ENCODE measurements at places on chromosomes 16 and 17.

DNA sequence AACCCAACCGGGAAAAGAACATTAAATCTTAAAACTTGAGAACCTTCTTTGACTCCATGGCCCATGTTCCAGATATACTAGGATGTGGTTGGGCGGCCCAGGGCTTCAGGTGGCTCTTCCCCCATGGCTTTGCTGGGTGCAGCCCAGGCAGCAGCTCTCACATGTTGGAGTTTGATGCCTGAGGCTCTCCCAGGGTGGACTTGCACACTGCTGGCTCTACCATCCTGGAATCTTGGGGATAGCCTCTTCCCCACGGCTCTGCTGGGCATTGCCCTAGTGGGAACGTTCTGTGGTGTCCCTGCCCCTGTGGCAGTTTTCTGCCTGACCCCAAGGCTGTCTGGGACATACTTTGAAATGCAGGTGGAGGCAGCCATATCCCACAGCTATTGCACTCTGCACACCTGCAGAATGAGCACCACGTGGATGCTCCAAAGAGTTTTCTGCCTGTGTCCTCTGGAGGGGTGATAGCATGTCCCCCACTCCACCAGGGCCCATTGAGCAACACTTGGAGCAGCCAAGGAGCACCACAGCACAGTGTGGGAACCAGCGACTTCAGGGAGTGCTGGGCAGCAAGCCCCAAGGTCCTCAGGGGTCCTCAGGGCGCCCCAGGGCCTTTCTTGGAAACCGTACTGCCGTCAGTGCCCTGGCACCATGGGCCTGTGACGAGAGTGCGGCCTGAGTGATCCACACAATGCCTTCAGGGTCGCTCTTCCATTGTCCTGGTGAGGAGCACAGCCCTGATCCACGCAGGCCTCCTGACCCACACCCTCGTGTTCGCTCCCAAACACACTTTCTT, 70.8 kb downstream of the GOSR1 start:
- no peak for DNase-seq

GRCh38 chr17:13825526-13826040, 223.9 kb upstream of the HS3ST3A1 start:
- no peak for DNase-seq

GRCh38 chr17:45009676-45010467, 41.6 kb downstream of the DCAKD start:
- no peak for DNase-seq

- DNase-seq = no peak
These were observed 28.9 kb upstream of the NACA2 start for GRCh38 chr17:61619953-61620352.

GRCh38 chr17:50877838-50878237, 11.7 kb upstream of the TOB1 start:
- DNase-seq = no peak

- no peak for DNase-seq
These were observed 6.7 kb upstream of the CCDC92B start for GRCh38 chr17:2755891-2756724.

- no peak for DNase-seq
These were observed 45.1 kb upstream of the ZC3H18 start for GRCh38 chr16:88524973-88525662.

GRCh38 chr17:34883106-34884000, 77.9 kb downstream of the CCT6B start:
- no peak for DNase-seq

- no peak for DNase-seq
These were observed 4.7 kb upstream of the FAAP100 start for GRCh38 chr17:81556863-81557262.

DNA sequence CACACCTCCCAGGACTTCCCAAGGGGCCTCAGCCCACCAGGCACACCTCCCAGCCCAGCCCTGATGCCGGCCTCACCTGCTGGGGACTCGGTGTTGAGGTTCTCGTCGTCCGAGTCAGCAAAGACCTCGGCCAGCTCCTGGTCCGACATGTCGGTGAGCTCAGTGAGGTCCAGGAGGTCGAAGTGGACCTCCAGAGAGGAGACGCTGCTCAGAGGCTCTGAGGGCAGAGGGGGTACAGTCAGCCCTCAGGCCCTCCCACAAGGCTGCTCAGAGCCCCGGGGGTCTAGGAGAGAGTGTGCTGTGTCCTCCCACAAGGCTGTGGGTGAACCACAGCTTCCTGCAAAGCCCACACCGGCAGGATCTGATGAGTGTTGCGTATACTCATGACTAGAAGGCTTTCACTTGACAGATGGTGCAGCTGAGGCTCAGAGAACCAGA, 10.5 kb downstream of the DBNDD1 start:
- DNase-seq = peak; percentile 59

- DNase-seq = no peak
These were observed 5.1 kb upstream of the SPAG7 start for GRCh38 chr17:4972752-4973151.

GRCh38 chr16:13560151-13560550, 359.8 kb upstream of the ERCC4 start:
- no peak for DNase-seq

- DNase-seq = no peak
These were observed 23.8 kb upstream of the KCNJ12 start for GRCh38 chr17:21352221-21352980.

- no peak for DNase-seq
These were observed 248.7 kb downstream of the RBFOX3 start for GRCh38 chr17:79361873-79362771.

GRCh38 chr17:42773290-42774035, at the start of gene VPS25:
Gene VPS25 (plus strand): TSS chr17:42773449. CDS start chr17:42773476, 27 bp downstream.
- peak; percentile 64 for DNase-seq

Measured in central memory CD4-positive, alpha-beta T cell (primary cell).